ENCODE measurements at places on chromosomes 3 and 15.

GRCh38 chr3:189334064-189334920 lies 162.5 kb downstream of the TPRG1 start:
- DNase-seq, result no peak

DNA sequence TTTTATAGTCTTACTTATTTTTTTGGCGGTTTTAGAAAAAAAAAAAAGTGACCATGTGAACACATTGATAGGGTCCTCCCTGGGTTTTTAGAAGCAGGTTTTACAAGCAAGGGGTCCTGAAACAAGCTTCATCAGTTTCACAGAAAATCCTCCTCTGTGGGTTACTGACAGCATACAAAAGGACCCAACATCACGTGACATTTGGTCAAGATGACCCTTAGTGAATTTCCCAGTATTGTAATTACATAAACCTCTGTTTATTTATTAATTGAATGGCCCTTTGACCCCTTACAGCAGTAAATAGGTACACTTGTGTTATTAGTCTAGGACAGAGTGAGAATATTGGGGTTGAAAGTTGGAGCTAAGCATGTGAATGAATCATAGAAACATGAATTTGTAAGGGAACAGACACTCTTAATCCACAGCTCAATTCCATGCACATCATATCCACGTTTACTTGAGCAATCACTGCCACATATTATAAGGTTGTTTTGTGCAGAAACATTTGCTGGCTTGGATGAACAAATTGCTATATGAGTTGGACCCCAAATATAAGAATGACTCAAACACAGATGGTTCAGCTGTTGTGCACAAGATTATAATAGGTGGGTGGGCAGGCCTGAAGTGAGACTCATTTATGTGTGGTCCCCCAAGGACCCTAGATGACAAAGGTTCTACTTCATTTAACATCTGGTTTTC lies 137.5 kb downstream of the ZNF385D start:
- DNase-seq, result no peak

- no peak for DNase-seq
These were observed 253.0 kb upstream of the P2RY1 start for GRCh38 chr3:152581951-152582350.

DNA sequence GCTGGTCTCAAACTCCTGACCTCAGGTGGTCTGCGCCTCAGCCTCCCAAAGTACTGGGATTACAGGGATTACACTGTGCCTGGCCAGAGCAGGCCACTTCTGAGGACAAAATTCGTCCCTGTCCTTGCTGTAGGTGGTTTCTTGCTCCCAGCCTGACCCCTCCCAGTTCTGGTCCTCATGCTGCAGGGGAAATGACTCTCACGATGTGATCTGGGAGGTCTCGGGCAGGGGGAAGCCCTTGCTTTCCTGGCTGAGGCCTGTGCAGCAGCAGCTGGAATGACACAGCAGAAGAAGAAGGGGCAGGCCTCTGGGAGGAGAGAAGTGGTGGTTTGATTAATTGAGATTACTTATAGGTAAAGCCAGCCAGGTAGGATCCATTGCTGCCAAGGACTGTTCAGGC lies 39.3 kb downstream of the MEGF11 start:
- DNase-seq, result no peak

DNA sequence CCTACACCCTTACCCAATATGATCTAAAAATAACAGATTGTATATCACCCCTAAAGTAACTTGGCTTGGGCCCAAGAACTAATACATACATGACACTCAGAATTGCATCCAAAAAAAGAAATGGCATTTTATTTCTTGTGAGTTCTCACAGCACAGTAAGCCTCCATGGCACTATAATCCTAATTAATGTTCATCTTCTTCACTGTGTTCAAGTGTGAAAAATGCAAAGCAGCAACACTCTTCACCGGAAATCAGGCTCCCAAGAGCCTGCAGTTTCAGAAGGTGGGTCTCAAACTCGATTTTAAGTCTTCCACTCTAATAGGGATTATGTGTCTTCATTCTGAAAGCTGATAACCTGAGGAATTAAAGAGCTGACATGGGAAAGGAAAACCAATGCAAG lies 142.8 kb upstream of the TSC22D2 start:
- DNase-seq, result no peak

- DNase-seq, result no peak
These were observed 37.2 kb downstream of the IL20RB start for GRCh38 chr3:136994772-136995516.

GRCh38 chr3:189588070-189588469 lies 43.1 kb upstream of the TP63 start:
- no peak for DNase-seq

- DNase-seq, result no peak
These were observed 27.7 kb upstream of the MFSD1 start for GRCh38 chr3:158773845-158774830.

- DNase-seq, result no peak
These were observed 354.1 kb downstream of the GABRG3 start for GRCh38 chr15:27324886-27325615.

GRCh38 chr15:74978503-74978902 lies 16.9 kb upstream of the SCAMP5 start:
- no peak for DNase-seq

DNA sequence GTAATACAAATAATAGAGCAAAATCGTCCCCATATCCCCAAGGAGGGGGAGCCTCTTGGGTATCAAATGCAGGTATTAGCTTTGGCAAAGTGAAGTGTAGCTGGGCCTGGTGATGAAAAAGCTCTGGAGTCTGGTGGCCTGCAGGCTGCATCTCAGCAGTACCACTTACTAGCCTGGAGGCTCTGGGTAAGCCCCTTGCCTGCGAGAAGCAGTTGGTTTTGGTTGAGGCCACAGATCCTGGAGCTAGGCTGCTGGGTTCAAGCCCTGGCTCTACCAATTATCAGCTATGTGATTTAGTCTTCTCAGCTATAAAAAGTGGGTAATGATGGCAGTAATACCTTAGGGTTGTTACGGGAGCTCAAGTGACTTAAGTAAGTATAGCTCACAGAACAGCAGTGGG lies 6.1 kb downstream of the KCNAB1 start:
- DNase-seq, result no peak
